Kidney (tissue), 22 donors: ENCODE measurements at places on chromosomes 13 and 19. TPM values are rescaled to one million over a fixed set of nuclear protein-coding genes. Genes with fewer than 3 reads are reported as not detected.

Gene CYP4F8
- total RNA-seq = not detected

Gene SCAMP4
- total RNA-seq = 90.1 TPM

DNA sequence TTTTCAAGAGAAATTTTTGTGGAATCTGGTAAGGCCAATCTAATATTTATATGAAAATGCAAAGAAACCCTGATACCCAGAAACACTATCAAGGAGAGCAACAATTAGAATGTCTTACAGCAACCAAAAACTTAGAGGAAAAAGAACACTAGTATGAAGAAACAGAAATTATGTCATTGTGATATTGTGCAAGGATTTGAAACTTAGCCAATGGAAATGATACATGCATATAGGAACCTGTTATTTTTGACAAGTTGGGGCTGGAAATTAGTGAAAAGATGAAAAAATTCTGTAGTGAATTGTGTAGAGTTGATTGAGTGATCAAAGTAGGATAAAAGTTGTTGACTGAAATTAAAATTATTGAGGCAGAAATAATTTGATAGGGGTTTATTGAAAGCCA, 792.6 kb upstream of the SLITRK6 start:
- DNase-seq = no peak

- peak; percentile 92 for DNase-seq
Observed at GRCh38 chr19:56671613-56671994, at the start of gene ZNF835. ZNF835 (minus strand) TSS chr19:56671757; CDS start chr19:56665198, 6,559 bp downstream.

DNA sequence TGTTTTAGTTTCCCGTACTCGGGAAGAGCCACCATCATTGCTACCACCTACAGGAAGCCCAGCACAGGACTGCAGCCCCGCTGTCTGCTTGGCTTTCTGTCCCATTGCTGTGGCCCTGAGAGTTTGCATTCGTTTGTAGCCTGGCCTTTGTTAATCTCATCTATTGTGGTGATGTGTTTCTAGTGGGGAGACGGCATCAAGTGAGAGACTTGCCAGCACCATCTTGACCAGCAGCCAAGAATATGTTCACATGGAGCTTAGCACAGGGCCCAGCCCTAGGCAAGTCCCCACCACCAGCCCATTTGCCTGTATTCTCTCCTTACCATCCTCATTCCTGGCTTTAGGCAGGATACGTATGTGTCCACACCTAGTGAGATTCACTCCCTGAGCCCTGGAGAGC, 17.3 kb upstream of the OVOL3 start:
- no peak for DNase-seq

Gene ZNF723
- total RNA-seq = not detected

DNA sequence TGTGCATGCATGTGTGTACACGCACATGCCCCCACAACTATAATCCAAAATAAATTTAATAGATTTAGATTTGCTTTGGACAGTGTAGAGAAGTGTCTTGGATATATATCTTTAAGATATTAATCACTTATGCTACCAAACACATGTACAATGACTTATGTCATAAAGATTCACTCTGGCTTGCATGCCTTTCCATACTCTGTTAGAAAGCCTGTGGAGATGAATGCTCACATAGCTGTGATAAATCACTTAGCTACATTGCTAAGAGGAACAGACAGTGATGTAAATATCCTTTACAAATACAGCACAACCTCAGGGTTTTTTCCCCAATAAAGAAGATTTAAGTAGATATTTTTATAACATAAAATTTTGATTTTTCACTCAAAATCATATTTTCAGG, 2484.8 kb upstream of the PCDH20 start:
- DNase-seq = no peak

DNA sequence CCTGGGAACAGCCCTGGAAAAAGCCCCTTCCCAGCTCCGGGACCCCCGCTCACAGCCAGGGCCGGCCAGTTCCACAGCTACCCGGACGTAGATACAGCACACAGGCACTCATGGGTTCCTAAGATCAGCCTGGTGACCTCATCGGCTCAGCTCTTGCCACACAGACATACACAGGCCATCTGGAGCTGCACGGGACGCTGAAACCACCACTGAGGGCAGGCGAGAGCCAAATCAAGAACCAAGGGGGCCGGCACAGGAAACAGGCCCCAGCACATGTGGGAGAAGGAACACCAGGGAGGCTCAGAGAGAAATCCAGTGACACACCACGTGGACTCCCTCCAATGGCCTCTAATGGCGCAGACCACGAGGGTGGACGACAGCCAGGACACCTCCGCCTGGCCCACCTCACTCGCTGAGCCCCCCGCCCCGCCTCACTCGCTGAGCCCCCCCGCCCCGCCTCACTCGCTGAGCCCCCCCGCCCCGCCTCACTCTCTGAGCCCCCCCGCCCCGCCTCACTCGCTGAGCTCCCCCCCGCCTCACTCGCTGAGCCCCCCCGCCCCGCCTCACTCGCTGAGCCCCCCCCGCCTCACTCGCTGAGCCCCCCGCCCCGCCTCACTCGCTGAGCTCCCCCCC, 69.7 kb upstream of the C13orf46 start:
- DNase-seq = no peak

DNA sequence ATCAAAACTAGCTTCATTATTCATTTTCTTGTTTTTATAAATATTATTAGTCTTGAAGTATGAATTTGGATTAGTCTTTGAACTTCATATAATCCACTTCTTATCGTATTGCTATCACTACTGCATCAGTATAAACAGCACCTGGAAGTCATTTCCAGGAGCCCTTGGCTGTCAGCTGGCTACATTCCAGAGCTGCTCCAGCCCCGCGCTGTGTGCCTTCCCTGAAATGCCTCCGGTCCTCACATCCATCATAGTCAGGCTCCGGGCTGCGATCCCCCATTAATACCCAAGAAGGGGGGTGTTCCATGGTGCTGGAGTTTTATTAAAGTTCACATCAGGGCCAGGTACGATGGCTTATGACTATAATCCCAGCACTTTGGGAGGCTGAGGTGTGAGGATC, 124.3 kb upstream of the GJB6 start:
- DNase-seq = no peak

Gene IGFL3
- total RNA-seq = not detected

- no peak for DNase-seq
Observed at GRCh38 chr13:104975272-104975671, 1560.2 kb downstream of the EFNB2 start.

Gene SSC5D
- 9.4 TPM for total RNA-seq

GRCh38 chr13:20206698-20207235, 14.0 kb upstream of the GJB2 start:
- DNase-seq = no peak

DNA sequence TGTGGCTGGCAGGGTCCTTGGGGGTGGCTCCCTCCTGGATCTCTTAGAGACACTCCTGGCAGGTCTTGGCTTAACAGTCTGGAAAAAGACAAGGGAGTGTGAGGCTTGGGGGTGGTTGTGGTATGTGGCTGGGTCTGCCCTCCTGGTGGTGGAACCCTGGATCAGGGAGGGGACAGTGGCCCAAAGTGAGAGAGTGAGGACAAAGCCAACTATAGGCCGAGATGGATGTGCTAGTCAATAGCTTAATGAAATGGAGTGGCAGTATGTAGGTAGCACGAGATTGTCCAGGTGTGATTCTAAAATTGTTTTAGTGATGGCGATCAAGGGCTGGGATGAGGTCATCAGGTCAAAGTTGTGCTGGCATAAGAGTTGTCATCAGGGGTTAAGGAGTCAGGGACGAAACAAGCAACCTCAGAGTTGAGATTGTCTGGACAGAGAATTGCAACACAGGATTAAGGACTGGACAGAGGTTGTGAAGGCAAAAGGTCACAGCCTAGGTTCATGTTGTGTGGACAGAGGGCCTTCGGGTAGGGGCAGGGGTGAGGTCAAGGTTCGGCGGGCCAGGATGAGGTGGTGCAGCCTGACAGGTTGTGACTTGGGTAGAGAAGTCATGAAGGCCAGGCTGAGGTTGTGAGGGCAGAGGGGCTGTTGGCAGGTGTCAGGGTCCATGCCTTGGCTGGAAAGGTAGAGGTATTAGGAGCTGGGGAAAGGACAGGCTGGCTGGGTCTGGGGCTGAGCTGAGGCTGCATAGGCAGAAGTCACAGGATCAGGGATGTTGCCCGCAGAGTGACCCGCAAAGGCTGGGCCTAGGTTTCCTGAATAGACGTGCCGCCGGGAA, 4.5 kb upstream of the RASAL3 start:
- DNase-seq = no peak

GRCh38 chr13:111270765-111271698, 49.4 kb upstream of the TEX29 start:
- DNase-seq = no peak

DNA sequence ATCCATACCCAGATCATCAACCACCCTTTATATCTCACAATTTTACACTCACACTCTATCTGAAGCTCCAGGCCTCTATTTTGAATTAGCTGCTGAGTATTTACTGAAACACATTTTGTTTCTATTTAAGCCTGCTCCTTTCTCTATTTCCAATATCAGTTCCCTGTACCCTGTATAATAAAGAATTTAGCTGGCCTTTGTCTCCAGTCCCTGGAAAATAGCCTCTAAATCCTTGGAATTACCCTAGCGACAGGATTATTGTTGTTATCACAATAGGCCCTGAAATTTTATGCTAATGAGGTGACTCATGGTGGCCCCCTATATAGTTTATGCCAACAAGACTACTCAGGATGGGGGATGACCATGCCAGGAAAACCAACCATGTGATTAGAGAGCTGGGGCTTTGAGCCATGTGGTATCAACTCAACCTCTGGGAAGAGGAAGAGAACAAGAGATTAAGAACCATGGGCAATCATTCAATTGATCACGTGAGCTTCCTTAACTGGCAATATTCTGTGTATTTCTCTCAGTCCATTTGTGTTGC, 72.7 kb downstream of the KATNAL1 start:
- no peak for DNase-seq

DNA sequence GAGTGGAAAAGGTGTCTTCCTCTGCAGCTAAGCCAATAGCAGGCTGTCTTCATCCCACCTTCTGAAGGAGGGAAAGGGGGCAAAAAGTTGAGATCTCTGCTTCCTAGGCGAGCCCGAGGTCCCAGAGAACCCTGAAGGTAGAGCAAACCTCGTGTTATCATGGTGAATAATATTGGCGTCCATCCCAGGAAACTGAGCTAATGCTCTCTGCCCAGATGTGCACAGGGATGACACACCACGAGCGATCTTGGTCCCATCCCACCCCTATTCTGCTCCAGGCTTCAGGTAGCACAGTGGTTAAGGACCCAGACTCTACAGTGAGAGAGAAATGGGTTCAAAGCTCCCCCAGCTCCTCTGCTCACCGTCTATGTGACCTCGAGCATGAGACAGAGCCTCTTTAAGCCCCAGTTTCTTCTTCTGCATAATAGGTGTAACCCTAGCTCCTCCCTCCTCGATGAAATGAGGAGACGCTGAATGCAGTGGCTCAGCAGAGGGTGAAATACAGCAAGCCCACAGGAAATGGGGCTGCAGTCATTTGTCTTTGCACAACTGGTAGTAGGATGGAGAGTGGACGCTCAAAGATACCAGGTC, 9.9 kb upstream of the CEACAM20 start:
- DNase-seq = no peak

Gene TTC9B
- total RNA-seq = not detected

DNA sequence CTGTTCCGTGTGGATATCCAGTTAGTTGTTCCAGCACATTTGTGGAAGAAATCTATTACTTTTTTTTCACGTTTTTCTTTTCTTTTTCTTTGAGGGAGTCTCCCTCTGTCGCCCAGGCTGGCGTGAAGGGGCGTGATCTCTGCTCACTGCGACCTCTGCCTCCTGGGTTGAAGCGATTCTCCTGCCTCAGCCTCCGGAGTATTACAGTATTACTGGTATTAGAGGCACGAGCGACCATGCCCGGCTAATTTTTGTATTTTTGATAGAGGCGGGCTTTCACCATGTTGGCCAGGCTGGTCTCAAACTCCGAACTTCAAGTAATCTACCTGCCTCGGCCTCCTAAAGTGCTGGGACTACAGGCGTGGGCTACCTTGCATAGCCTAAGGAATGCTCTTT, 43.6 kb downstream of the ZNF611 start:
- no peak for DNase-seq

- no peak for DNase-seq
Observed at GRCh38 chr19:34504273-34504808, 22.8 kb downstream of the WTIP start.

Gene ZNF317
- total RNA-seq = 32.6 TPM

DNA sequence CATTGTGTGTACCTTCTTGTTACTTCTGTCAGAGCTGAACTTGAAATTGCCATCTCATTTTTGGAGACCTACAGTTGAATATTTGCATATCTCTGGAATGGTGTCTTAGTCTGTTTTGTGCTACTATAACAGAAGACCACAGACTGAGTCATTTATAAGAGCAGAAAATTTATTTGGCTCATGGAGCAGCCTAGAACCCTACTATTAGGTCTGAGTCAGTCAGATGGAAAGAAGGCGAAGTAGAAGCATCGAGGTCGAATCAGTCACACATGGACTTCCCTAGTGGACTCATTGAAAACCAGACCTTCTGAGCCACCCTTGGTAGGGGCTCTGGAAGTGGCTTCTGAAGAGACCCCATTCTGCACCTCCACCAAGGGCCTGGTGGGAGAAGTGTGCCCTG, 33.9 kb upstream of the TPT1 start:
- DNase-seq = no peak

Gene PGLYRP1
- total RNA-seq = not detected

Gene PSG5
- not detected for total RNA-seq

GRCh38 chr13:99863789-99864626, 107.6 kb downstream of the ZIC5 start:
- DNase-seq = no peak

GRCh38 chr13:41516166-41516565, 58.8 kb downstream of the RGCC start:
- DNase-seq = no peak

Gene KIR2DL4
- total RNA-seq = 0.25 TPM

- DNase-seq = no peak
Observed at GRCh38 chr19:47615714-47616113, 6.8 kb downstream of the BICRA start.

Gene LGALS4
- total RNA-seq = 12.2 TPM

DNA sequence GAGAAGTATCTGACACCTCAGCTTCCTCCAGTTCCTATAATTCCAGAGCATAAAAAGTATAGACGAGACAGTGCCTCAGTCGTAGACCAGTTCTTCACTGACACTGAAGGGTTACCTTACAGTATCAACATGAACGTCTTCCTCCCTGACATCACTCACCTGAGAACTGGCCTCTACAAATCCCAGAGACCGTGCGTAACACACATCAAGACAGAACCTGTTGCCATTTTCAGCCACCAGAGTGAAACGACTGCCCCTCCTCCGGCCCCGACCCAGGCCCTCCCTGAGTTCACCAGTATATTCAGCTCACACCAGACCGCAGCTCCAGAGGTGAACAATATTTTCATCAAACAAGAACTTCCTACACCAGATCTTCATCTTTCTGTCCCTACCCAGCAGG, 3.1 kb downstream of the KLF5 start:
- no peak for DNase-seq
